BJ (cell line): ENCODE measurements at places on chromosomes 11 and 22.

DNA sequence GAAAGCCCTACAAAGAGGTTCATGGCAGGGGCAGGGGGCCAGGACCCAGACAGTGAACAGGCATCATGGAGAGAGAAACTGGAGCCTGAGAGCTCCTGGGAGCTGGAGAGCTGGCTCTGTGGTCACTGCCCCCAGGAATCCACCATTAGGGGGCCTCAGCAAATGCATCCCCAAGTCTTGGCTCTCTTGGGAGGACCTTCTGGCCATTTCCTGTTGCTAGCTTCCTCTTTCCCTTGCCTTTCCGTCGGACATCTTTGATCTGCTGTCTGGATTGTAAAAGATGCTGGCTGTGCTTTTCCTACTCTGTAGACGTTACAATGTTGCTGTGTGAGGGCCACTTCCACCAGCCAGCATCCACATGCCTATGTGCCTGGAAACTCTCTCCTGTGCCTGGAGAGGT, 7.1 kb upstream of the CRYBB2 start:
- no peak for DNase-seq

DNA sequence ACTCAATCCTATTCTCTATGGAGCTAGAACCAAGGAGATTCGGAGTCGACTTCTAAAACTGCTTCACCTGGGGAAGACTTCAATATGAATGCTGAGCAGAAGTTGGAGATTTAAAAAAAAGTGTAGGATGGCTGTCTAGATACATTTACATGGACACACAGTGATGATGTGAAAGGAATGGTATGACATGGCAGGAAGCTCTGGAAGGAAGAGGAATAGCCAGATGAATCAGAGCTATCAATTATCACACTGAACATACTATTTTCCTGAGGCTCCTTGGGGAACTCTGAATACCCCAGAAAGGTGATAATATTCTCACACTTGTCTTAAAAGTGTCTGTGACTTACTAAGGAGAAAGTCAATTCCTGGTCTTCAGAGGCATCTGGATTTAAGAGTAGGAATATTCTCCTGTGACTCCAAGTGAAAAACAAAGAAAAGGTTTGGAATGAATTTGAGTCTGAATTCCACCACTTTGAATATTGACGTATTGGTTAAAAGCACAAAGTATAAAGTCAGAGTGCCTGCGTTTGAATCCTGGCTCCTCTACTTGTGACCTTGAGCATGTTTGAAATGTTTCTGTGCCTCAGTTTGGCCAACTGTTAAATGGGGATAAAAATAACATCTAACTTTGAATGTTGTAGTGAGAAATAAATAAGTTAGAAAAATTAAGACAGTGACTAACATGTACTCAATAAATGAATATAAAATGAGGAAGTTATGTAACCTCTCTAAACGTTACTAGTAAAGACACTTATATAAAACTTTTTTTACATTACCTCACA, 1.3 kb downstream of the OR52D1 start:
- DNase-seq: no peak

DNA sequence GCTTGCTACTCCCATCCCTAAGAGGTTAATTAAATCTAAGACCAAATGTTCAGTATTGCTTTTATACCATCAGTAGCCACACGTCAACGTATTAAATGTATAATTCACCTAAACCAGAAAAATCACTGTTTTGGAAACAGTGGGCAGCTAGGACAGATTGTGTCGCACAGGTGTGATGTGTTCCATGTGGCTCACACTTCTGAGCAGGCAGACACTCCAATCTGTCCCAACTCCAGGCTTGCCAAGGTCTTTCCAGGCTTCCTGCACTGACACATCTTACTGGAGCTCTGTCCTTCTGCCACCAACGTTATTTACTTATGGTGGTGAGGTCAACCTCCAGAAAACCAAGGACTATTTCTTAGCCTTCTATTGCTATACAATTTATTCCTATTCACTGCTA, 11.4 kb downstream of the SIAE start:
- DNase-seq: no peak

DNA sequence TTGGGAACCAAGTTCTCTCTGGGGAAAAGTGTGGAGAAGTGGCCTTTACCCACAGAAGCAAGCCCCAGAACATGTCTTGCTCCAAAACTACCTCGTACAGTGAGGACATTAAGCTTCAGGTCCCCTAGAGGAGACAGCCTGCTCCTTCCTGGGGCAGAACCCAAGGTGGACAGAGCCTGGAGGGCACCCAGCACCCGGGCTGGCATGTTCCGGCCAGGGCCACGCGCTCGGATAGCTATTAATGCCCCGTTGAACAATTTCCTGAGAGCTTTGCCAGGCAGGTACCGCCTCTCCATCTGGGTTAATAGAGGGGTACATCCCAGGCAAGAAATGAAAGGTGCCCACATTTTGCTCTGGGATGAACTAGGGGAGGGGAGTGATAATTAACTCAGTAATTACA, 169.0 kb upstream of the GRK3 start:
- no peak for DNase-seq

GRCh38 chr22:23800297-23801237, 13.8 kb downstream of the SMARCB1 start:
- DNase-seq: no peak

DNA sequence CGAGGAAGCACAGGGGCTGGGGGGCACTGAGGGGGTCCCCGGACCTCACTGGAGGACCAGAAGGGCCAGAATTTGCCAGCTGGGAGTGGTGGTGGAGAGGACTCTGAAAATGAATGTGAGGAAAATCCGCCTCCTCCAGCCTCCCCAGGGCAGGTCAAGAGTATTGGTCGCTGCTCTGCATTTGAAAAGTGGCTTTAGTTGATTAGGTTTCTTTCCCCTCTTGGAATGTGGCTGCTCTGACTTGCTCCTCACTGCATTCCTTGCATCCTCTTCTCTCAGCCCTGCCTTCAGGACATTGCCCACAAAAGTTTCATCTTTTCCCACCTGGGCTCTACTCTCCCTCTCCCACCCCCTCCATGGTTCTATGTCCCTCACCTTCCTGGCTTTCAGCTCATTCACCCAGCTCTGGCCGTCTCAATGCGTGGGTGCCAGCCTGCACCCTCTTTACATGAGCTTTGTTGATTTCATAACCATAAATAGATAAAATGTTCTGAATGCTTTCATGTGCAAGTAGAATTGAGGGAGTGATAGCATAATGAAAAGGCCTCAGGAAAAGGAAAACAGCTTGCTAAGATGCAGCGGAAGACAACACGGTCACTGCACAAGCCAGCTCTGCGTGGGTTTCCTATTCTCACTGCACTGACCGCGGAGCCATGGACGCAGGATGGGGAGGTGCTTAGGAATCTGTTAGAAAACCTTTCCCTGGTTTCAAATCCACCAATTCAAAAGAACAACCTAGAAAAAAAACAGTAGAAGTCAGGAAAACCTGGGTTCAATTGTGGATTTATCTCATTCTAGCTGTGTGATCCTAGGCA, 6.5 kb upstream of the NPAS4 start:
- no peak for DNase-seq

GRCh38 chr11:98411777-98412176, 609.0 kb upstream of the CNTN5 start:
- no peak for DNase-seq

DNA sequence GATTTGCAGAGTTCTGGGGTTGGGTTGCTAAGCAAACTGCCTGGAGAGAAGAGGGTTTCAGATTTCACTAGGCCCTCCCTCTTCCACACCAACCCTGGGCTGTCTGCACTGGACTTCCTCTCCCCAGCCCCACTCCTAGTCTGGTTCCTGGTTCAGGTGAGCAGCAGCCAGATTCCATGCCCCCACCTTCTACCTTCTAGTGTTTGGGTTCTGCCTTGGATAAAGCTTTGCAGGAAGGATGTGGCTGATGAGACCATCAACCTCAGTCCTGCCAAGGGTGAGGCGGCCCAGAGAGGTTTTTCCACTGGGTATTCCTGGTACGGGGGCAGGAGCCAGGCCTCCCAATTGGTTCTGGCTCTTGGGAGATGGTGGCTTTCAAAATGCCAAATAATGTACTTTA, 68.3 kb downstream of the BCR start:
- DNase-seq: no peak

GRCh38 chr11:126694065-126694625, 306.4 kb downstream of the KIRREL3 start:
- DNase-seq: no peak

- DNase-seq: peak; percentile 92
These were observed 104.7 kb upstream of the CARD18 start for GRCh38 chr11:105244160-105244825.

DNA sequence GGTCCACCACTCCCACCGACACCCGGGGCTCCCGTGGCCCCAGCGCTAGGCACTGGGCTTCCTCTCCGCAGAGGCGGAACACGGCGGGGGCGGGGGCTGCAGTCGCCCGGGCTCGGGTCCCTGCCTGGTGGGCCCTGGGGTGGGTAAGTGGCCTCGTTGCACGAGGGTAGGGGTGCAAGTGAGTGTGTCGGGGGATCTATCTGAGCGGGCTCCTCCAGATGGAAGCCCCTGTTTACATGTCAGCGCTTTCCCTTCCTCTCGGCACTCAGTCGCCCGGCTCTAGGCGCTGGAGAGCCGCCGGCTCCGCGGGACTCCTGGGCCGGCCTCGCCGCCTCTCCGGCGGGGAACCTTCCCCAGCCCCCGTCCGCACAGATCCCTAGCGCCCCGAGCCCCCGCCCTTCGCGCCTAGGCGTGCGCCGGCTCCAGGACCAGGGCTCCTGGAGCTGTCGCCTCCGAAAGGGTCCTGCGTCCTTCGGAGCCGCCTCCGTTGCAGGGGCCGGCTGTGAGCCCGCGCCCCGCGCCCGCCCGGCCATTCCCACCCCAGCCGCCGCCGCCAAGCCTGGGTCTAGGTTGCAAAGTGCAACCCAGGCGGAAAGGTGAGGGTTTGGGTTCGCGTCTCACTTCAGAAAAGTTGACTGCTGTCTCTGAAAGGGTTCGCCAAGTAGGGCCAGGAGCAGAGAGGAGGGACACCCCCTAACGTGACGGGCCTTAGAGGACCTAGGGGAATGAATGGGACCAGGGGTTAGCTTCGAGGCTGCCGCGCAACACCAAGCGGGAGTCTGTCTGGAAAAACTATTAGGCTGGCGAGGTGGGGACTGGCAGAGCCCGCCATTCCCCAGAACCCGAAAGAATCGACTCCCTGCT, 978 bp downstream of the FLI1 start:
- no peak for DNase-seq

GRCh38 chr11:88410656-88411055, 73.1 kb upstream of the CTSC start:
- no peak for DNase-seq

DNA sequence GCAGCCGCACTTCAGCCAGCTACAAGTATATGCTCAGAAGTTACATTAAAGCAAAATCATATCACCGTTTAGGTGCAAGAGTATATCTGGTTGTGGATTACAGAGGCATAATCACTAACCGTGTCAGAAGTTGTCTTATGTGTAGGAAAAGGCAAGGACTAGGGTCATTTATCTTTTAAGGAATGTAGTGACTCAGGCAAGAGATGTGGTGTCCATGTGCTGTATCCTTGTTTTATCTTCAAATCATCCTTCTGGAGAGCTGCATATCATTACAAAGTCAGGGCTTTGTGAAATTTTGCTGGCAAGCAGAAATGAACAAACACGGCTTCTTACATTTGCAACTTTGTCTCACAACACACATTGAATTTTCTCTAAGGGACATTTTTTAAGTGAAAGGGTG, 12.7 kb upstream of the CHORDC1 start:
- DNase-seq: no peak

DNA sequence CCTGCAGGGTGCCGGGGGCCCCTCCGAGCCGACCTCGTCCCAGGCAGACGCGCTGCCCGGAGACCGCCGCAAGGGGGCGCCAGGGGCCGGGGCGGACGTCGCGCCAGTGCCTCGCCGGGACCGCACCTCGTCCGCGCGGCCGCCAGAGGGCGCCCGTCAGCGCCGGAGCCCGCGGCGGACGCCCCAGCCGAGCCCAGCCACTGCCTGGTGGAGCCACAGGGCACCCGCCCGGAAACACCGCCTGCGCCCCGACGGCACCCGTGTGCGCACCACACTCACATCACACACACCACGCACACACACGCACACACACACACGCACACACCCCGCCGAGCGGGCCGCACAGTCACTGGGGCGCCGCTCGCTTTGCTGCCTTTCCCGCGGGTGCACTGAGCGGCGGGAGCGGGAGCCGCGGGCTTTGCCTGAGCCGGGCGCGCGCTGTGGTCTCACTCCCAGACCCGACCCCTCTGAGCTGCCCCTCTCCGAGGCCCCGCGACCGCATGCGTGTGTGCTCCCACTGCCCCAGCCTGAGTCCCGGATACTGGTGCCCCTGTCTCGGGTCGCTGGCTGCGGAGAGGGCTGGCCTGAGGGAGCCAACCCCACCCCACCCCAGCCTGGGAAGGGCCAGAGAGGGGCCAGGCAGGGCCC, 449.3 kb downstream of the OPCML start:
- DNase-seq: no peak

- no peak for DNase-seq
These were observed 46.9 kb downstream of the LUZP2 start for GRCh38 chr11:24543771-24544170.

GRCh38 chr11:92826136-92826535, 143.3 kb upstream of the MTNR1B start:
- DNase-seq: peak; percentile 31
